CD4-positive, alpha-beta T cell treated with Interleukin-12 subunit alpha and Interleukin-12 subunit beta, for 1 hour (primary cell): ENCODE measurements at places on chromosomes 11 and 22.
A peak's percentile ranks its signal among the peaks of the same experiment; 100 is the strongest.

DNA sequence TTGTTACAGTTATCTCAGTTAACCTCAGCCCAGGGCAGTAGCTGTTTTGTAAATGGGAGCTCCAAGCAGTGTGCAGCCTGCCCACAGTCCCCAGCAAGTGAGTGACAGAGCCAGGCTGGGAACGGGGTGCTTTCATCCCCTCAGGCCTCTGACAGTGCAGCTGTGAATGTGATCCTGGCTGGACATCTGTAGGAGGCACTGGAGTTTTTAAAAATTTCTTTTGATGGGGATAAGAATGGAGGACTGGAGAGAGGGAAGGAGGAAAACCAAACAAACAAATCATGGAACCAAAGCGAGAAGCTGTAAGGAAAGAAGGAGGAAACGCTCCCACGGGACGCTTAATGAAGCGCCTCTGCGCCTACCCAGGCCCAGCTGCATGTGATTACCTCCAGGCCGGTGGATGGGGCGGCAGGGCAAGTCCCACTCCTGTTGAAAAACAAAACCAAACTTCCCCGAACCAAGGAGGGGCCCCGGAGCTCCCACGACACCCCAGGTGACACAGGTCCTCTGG, 40.6 kb downstream of the SCUBE1 start:
- DNase-seq, result no peak

- no peak for DNase-seq
Observed at GRCh38 chr11:112817376-112817775, 143.8 kb upstream of the NCAM1 start.

DNA sequence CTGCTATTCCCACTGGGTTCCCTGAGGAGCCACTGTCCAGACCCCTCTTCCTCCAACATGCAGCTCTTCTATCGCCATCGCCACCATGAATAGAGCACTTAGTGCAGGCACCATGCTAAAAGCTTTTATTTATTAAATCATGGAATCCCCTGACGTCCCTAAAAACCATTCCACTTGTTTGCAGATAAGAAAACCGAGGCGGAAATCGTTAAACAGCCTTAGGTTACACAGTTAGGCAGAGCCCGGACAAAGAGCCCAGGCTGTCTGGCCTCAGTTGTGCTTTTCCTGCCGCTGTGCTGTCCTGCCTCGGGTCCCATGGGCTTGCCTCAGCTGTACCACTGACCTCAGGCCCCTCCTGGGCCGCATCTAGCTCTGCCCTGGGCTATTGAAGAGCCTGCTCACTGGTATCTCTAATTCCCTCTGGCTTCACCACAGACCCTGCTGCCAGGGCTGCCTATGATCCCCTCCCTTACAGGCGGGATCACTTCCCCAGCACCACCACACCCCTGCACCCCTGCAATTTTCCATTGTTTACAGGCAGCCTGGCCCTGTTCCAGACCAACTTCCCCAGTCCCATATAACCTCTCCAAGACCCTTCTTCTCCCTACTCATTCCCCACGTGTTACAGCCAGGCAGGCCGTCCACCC, 13.0 kb upstream of the TUB start:
- DNase-seq, result no peak

DNA sequence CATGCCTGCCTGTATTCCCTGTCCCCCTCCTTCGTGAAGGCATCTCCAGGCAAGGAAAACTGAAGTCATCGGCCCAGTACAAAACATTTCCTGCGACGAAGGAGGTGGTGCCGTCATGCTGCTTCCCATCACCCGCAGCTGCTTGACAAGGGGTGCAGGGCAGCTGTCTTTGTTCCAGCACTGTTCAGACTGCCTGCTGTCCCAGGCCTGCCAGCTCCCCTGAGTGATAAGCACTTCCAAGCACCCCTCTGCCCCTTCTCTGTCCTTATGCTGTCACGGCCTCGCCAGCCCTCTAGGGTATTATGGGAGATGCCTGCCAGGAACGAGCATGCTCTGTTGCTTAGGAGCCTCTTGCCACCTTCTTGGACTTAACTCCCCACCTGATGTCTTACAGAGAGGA, 37.1 kb upstream of the BSX start:
- DNase-seq, result no peak

- DNase-seq, result no peak
Observed at GRCh38 chr11:77542296-77542695, 47.5 kb upstream of the AQP11 start.

- no peak for DNase-seq
Observed at GRCh38 chr11:124311670-124312069, 2.1 kb downstream of the OR8D1 start.

- DNase-seq, result no peak
Observed at GRCh38 chr11:123334925-123335324, 95.1 kb upstream of the GRAMD1B start.

DNA sequence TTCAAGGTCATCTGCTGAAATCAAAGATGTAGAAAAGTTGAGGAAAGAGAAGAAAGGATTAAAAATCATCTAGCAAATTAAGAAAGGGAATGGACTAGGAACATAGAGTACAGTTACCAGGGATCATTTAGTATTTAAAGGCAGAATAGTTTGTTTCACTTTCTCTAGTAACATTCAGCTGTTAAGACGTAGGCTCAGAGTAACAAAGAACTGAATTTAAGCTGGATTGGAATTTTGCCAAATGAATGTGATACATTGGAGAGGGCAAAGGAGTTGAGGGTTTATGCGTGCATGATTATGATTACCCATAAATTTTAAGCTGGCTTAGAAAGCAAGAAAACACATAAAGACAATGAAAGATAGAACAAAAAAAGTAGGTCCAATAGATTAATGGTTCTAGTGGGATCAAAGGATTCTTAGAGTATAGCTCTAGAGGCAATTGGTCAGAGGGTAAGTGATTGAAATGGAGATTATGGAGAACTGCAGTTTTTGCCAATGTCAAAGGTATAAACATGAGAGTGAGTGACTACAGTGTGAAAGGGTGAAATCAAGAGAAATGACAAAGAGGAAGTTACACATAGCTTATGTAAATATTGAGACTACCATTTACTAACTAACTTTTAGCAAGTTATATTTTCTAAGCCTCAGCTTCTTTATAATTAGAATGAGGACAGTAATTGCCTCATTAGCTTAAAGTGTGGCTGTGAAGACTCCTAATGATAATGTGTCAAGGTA, 190.0 kb downstream of the GRIA4 start:
- DNase-seq, result no peak

- DNase-seq, result no peak
Observed at GRCh38 chr11:66050581-66051231, 1.5 kb upstream of the SF3B2 start.

DNA sequence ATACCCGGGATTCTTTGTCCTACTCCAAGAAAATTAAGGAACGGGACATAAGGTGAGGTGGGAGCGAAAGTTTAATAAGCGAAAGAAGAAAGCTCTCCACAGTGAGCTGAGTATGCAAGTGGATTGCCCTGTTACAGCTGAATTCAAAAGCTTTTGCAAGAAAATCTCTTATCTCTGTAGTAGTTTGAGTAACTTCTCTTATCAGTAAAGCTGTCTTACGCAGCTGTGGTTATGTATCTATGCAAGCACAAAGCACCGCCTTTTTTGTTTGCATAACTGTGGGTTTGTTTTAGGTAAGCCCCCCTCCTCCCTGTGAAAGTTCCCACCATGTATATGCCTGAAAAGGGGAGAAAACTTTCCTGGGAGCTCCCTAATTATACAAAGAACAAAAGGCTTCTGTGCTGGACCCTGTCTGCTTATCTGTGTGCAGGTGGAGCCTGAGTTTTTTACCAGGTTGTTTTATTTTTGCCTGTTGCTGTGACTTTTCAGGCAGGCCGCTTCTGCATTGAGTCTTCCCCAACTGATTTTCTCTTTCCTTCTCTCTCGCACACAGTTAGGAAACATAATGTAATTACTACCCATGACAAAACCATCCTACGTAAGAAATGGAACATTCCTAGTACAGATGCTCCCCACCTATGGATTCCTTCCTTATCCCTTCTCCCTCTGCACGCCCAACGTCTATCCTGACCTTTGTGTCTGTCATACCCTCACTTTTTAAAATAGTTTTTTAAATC, 837 bp upstream of the PLAAT5 start:
- no peak for DNase-seq

DNA sequence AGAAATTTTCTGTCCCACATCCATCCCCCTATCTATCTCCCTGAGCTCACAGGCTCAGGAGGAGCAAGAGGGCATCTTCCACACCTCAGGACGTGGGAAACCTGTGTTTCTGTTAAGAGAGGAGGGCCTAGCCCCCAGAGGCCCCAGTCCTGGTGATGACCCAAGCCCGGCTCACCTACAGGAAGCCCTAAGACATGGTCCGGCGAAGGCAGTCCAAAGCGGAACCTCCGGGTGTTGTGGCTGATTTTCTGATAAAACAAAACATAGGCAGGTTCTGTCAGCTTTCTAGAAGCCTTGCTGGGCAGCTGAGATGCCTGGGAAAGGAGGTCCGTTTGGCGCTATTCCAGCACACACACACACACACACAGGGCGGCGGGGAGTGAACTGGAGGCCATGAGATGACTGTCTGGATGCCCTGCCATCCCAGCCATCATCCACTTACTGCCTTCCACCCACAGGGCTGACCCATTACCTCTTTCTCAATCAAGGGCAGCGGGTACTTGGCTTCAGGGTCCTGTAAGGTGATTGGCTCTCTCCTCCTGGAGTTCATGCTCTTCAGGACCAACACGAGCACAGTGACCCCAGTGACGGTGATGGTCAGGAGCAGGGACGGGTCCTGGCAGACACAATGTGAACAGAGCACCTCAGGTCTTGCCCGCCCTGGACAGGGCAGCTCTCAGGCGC, 882 bp downstream of the CYB5R2 start:
- no peak for DNase-seq

DNA sequence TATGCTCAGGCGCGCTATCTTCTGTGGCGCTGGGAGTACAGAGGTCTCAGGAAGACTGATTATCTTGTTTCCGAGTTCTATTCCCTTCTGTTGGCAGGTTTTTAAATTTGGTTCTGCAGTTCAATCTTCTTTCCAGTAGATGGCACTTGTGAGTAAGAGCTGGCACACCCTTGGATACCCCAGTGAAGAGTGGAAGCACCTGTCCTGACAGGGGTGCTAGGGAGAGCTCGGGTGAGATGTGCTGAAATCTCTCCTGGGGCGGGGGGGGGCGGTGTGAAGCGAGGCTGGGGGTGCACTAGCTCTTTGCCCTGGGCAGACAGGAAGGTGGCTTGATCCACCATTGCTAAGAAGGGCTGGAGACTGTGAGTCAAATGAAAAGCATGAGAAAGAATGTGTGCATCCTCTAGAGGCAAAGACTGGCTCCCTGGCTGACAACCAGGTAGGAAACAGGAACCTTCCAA, 679.9 kb upstream of the CCDC179 start:
- peak; percentile 2 for DNase-seq

DNA sequence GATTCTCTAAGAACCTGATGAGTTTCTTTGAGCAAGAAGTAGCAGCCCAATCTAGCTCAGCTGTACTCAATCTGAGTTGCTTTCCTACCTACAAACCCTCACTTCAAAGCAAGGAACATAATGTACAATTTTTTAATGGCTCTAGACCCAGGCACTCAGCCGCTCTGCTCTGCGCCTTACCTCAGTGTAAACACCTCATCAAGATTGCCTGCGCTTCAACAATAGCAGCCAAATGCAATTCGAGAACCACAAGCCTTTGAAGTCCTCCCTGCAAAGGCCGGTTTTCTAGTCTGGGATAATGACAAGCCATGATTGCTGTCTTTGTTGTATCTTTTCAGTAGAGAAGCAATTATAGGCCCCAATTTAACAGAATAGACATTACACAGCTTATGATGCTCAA, 38.0 kb downstream of the JHY start:
- DNase-seq, result no peak

GRCh38 chr11:35802221-35802620, 139.6 kb downstream of the TRIM44 start:
- no peak for DNase-seq

GRCh38 chr11:15123849-15124248, 9.1 kb downstream of the INSC start:
- no peak for DNase-seq

DNA sequence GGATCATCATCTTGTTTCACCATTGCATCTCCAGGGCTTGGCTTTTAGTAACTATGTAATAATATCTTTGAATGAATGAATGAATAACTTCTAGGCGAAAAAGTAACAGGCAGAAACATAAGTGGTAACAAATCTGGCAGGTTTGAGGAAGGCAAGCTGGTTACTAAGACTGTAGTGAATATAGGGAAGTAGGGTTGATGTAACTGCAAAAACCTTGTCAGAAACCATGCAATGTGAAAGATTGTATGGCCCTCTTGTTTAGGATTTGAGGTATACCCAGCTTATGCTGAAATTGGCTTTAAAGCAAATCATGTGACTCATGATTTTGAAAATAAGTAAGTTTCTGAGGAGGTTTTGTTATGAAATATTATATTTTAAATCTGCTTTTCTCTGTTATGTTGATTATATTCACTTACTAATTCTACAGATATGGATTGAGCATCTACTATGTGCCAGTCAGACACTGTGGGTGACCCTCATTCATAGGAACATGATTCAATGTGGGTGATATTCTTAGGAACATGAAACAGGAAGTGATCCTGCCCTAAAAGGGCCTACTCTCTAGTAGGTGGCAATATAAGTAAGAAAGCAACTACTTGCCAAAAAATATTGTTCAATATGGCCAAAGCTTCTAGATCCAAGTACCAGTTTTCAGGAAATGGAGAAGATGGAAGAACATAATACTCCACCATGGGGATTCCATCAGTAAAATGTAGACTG, 115.5 kb upstream of the CCDC90B start:
- no peak for DNase-seq

DNA sequence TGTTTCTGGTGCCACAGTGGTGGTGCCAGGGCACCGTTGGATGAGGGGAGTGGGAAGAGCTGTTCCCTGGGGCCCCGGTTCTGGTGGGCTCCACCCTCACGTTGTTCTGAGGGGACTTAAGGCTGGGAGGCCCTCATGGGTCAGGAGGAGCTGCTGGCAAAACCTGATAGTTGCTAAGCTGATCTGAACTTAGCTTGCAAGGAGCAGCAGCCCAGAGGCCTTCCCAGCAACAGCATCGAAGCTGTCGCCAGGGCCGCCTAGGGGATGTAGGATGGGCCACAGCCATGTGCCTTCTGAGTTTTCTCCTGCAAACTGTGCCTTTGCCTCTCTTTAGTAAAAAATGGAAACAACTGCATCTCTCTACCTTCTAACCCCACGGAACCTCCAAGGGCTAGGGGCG, 240.2 kb downstream of the TBC1D22A start:
- DNase-seq, result no peak

DNA sequence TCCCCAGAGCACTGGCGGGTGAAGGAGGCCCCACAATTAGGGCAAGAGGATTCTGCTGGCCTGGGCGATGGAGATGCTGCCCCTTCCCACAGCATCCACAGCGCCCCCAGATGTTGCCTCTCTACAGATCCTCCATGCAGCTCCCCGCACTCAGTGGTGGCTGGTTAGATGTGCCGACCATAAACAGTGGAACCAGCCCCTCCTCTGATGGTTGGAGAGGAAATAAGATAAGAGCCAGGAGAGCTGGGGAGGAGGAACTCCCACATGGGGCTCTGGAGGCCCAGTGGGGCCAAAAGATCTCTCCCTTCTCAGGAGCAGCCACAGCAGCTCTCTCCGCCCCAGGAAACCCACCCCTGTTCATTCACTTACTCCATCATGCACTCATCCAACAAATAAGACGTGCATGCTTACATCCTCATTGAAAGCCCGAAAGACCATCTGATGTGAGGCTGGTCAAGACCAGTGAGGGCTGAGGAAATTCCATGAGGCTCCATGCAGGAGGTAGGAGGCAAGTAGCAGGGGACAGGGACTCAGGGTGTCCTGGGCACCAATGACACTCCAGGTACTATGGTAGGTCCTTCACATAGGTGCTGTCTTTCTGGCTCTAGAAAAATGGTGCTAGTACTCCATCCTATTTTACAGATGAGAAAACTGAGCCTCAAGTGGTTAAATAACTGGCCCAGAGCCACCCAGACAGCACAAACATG, 1.5 kb downstream of the PTGDR2 start:
- DNase-seq, result no peak

- DNase-seq, result peak; percentile 61
Observed at GRCh38 chr11:125404811-125405790, 91.0 kb downstream of the FEZ1 start.
